ENCODE measurements at places on chromosomes 5 and 9.

DNA sequence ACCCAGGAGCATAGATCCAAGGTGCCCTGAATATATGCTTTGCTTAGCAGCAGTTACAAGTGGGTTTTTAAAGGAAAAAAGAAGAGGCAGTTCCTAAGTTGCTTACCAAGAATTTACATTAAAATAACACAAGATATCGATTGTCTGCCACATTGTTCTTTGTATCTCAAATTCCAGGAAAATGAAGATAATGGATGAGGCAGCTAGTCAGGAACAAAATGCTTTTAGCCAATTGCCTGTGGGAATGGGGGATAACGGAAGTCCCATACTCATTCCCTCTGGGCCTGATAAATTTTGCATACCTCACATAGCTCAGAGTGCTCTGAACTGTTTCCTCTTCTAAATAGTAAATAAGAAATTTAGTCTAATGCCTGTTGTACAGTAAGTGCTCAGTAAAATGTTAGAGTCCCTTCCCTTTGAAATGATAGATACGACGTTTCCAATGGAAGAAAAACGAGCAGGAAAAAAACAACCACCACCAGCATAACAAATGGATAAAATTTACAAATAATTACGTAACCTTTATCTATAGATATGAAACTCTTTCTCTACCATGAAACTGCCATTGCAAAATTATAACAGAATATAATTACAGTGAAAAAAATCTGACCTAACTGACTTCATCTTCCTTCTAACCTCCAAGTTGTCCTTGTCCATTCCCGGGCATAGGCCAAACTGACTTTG is 35.5 kb upstream of the TENT2 start:
- DNase-seq, result no peak

- no peak for DNase-seq
Observed at GRCh38 chr9:113417370-113417769, 6.8 kb downstream of the C9orf43 start.

GRCh38 chr5:1259806-1260480 is 34.8 kb downstream of the SLC6A18 start:
- DNase-seq, result no peak

GRCh38 chr5:171494452-171495121 is 75.1 kb downstream of the FGF18 start:
- no peak for DNase-seq

DNA sequence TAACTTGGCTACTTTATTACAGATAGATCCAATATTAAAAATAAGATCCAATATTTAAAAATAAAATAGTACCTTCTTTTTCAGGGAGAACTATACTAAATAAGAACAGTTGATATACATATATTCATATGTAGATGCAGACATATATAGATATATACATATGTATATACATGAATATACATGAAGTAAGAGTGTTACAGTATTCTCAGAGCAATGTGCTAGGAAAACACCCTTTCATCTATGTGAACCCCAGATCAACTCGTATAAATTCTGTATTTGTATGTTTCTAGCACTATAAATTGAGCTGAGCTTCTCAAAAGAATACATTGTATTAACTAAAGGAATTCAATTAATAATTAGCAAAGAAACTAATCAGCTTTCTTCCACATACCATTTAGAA is 287.6 kb downstream of the PDE4D start:
- no peak for DNase-seq

DNA sequence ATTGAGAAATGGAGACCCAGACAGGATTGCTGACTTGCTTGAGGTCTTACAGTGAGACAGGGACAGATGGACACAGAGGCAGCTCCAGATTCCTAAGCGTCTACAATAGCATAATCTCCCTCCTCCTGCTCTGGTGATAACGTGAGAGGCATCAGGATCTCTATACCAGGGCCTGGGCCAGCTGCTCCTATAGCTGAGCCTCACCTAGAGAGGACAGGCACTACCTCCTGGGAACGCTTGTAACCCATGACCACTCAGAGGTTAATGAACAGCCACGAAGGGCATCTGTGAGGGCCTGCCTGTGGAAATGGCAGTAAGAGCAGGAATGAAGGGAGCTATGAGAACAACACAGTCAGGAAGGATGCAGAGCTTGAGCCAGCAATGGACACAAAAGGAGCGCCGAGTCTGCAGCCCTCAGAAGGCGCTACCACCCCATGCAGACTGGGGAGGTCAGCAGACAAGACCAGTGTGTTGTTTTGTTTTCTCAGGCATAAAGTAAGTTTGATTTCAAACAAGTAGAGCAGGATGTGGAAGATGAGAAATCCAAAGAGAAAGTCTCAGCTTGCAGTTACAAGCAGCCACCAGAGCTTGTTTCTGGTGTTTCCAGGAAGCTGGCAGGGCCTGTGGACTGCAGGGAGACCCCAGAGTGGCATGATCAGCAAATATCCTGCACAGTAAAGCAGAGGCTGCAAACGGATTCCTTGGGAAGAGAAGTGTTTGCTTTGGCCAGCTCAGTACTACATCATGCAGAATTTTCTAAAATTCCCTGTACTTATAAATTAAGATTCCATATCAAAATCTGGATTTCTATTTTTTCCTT is 17.4 kb downstream of the ANKS6 start:
- no peak for DNase-seq

DNA sequence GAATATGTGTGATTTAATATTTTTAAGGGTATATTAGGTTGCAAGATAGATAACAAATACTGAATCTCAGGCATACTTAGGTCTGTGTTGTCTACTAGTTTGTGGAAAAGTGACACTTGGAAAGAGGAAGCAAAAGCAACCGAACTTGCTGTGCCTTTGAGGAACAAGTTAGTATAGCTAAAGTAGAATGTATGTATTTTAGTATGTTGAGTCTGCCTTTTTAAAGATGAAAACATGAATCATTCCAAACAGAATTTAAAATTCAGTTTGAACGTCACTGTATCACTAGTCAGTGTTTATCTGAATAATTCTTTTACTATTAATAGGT is 12.9 kb downstream of the TLE4 start:
- no peak for DNase-seq

GRCh38 chr5:129367883-129368282 is 92.2 kb upstream of the ADAMTS19 start:
- no peak for DNase-seq

- DNase-seq, result no peak
Observed at GRCh38 chr5:132667761-132668705, 5.8 kb upstream of the IL4 start.

GRCh38 chr9:83188277-83188676 is 125.3 kb upstream of the RASEF start:
- DNase-seq, result no peak

DNA sequence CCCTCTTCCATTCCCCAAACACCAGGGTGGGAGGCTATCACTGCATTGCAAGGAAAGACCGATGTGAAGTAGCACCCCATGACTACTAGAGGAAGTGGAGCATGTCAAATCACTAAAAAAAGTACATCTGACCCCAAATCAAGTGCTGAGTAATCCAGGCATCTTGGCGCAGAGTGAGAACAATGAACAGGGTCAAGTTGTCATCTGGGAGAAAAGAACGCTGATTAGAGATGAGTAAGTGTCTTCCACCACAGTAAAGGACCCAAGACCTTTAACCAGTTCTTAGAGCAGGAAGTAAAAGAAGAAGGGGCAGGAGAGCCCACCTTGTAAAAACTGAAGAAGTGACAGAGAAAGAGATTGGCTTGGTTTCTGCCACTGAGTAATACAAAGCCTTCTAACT is 75.0 kb upstream of the RAD23B start:
- DNase-seq, result no peak

DNA sequence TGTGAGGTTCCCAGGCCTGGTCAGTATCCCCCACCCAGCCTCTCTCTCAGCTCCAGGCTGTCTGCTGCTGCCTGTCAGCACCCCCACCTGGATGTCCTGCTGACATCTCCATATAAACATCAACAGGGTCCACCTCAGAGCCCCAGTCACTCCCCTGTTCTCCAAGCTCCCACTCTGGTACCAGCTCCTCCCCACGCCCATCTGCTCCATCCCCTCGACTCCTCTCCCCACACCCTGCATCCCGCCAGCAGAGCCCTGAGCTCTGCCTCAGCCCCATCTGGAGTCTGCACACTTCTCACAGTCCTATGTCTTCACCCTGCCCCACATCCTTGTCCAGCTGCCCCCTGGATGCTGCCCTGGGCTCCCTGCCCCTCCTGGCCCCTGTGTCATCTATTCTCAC is 67.7 kb upstream of the LRRTM2 start:
- DNase-seq, result no peak

DNA sequence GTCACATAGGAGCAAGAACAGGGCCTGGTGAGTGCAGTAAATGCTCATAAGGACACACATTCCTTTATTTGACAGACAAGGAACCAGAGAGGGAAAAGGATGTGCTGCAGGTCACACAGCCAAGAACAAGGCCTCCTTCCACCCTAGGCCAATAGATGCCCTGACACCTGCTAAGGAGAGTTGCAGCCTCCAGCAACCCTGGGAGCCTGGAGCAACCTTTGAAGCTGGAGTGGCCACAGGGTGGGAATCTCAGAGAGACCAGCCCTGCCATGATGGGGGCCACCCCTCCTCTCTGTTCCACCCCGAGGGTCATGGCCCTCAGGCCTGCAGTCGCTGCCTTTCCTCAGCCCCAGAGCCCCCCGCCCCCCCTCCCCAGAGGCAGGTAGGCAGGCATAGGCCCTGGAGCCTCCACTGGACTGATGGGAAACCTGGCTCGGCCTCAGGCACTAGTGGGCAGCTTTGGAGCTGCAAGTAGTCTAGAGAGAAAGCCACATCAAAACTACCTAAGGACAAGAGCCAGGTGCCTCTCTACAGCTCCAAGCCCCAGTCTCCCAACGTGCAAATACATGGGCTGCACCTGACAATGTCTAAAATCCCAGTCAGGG is 116.1 kb upstream of the SPOCK1 start:
- no peak for DNase-seq

DNA sequence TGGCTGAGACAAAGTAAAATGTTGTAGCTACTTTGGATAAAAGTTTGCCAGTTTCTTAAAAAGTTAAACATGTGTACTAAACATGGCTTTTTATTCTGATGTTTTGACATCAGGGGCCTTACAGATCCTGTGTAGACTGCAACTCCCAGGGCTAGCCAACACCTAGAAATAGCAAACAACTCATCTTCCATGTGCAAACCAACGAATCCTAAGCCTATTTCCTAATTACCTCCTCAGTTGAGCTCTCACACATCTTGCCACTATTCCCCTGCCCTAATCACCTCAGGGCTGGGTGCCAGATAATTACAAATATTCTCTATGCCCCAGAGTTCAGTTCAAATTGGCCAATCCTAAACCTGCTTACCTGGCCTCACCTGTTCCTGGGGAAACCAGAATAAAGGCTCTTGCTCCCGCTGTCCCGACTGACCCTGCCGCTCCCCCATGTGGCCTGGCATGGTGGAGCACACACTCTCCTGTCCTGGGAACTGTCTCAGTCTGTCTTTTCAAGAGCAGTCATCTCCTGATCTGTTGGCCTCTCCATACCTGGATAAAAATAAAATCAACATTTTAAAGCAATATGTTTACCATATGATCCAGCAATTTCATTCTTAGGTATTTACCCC is 37.1 kb upstream of the FAM169A start:
- DNase-seq, result peak; percentile 0

DNA sequence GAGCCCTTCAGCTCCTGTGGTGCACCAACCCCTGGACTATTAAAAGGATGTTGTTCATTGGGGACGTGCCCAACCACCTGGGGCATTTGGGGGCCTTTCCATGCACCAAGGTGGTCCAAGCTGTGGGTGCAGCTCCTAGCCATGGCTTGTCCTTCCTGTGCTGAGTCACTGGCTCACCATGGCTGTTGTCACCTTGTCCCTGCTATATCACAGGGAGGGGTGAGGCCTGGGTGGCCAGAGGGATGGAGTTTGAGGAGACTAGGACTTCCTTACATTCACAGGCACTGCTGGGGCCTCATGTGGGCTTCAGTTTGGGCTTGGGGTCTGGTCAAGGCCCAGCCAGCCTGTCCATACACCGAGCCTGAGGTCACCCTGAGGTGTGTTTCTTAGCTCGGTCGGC is 45.5 kb downstream of the PHF2 start:
- DNase-seq, result no peak

DNA sequence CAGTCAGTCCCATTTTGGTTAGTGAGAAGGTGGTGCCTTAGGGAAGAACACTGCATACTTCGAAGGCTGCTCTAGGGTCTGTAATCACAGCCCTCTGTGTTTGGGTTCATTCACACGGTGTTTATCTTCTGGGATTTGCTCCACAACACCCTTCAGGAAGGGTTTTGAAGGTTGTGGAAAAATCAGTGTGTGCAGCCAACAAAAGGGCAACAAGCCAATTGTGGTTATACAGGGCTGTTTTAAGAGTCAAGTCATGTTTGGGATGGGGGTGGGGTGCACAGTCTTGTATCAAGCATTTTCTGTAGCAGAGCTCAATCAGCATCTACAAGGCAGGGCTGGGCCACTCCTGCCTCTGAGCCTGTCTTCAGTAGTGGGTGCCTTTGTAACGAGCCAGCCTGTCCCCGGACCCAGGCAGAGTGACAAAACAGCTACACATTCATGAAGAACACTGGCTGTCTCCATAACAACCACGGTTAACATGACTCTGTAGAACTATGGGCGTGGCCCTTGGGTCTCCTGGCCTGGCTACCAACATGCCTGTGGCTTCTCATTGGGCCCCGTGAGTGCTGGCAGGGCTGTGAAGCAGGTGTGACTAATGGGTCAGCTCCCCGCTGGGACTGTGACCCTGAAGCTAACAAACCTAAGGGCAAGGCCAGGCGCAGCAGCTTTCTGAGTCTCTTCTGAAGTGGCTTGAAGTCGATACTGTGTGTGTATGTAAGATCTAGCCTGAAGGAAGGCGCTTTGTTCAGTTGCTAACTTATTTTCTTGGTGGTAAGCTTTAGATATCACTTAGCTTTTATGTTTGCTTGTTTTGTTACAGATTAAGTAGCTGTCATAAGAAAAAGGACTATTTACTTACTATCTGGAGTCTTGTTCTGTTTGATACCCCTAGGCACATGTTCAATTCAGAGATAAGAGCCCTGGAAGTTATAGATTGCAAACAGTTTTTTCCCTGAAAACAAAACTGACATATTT is 27.9 kb upstream of the GOLM1 start:
- peak; percentile 71 for DNase-seq

DNA sequence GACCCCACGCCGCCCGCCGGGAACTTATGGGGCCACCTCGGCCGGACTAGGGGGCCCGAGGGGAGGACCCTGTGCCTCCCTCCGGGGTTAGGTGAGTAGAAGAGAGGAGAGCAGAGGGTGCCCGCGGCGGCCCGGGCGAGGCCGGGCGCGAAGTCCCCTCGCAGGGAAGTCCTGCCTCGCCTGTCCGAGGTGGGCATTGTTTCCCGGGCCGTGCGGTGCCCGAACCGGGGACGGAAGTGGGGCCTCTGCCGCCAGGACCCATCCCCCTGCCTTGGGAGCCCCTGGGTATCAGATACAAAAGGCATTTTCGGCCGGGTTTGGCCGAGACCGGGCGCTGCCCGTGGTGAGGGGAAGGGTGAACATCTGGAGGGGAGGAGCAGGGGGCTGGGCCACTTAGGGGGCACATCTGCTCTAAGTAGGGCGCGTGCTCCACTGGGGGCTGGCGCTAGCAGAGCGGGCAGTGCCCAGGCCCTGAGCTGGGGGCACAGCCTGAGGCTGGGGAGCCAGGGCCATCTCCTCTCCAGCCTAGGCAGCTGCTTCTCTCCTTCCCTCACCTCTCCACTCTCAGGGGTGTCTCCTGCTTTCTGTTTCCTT is 48.2 kb downstream of the DAB2IP start:
- DNase-seq, result no peak

GRCh38 chr9:130908878-130909355 is 12.3 kb upstream of the QRFP start:
- DNase-seq, result no peak

GRCh38 chr5:140214831-140215230 is 39.8 kb downstream of the CYSTM1 start:
- no peak for DNase-seq

Data from NCI-H2107 (cell line).